ENCODE measurements at places on chromosomes 1 and 21.
A peak's percentile ranks its signal among the peaks of the same experiment; 100 is the strongest.

- peak; percentile 56 for DNase-seq
Observed at GRCh38 chr1:37989361-37989930, 376 bp downstream of the SF3A3 start.

- DNase-seq, result no peak
Observed at GRCh38 chr1:3415260-3416090, 39.0 kb upstream of the ARHGEF16 start.

DNA sequence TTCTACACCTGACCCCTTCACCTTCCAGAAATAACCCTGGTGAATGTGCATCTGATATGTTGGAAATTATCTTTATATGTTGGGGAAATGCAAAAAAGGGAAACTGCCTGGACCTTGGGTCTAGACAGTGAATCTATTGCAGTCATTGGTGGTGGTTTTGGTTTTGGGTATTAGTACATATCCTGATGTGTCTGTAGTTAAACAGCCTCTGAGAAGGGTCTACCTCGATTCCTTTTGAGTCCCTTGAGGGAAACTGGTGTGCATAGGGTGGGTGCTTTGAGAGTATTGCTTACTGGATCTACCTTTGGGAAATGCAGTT, 127.3 kb upstream of the KIAA0040 start:
- DNase-seq, result peak; percentile 19

DNA sequence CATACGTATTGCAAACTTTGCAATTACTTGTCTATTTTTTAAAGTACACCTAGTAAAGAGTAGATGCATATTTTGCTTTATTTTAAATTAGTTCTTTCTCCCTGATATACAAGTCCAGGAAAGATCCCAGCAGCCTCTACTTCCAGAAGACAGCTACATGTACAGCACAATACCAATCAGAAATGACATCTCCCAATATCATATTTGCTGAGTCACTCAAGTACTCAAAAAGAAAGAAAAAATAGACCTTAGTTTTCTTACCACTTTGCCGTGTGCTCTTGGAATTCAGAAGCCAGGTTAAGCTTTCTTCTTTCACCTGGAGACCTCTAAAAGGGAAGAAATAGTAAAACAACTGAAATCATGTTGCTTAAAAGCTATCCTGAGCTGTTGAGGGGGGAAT, 412.6 kb upstream of the RUNX1 start:
- DNase-seq, result no peak

GRCh38 chr1:204445860-204446412, 34.3 kb upstream of the PPP1R15B start:
- DNase-seq, result peak; percentile 71

GRCh38 chr21:24897883-24898282, 709.4 kb downstream of the MRPL39 start:
- no peak for DNase-seq

GRCh38 chr1:247905910-247906503, 10.6 kb downstream of the OR2W3 start:
- no peak for DNase-seq

DNA sequence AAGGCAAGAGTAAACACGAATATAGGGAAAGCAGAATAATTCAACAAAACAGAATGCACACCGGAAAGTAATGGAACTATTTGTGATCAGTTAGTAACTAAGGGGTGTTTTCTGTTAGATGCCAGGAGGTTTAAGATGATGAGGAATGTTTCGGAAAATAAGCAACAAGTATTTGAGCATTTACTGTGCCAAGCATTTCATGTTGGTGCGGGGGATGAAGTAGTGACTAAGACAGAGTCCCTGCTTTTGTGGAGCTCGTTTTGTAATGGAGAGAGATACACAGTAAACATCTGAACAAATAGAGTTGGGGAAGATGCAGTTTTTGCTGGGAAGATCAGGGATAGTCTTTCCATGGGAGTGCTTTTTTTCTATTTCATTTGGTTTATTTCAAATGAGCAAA, 78.7 kb downstream of the DYRK1A start:
- DNase-seq, result no peak

DNA sequence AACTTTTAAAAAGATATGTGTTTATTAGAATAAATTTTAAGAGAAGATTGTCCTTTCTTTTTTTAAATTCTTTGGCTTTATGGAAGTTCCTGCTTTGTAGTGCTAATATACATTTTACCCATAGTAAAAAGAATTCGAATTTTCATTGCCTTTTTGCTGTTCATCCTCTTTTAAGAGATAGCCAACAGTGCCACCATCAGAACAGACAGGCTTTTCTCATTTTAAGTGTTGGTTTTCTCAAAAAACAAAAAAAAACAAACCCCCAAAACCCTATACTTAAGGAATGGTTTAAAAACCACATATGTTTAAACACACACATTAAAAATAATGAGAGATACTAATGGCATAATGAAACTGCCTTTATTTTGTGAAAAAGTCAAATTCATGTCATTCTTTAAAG, 118.8 kb downstream of the NEK7 start:
- no peak for DNase-seq

DNA sequence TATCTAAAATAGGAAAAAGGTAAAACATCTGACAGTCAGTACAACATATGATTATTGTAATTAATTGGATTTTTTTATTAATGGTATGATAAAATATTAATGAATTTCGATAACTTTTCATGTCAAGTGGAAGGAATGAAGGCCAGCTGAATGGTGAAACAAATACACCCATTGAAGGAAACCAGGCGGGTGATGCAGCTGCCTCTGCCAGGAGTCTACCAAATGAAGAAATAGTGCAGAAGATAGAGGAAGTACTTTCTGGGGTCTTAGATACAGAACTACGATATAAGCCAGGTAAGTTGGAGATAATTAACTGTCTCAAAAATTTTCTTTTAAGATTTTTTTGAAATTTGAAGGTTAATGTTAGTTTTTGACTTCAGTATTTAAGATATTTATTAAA, 3.2 kb downstream of the SON start:
- DNase-seq, result peak; percentile 38

- no peak for DNase-seq
Observed at GRCh38 chr1:82018319-82018718, 217.6 kb downstream of the ADGRL2 start.

- no peak for DNase-seq
Observed at GRCh38 chr1:232221802-232222499, 408.0 kb downstream of the SIPA1L2 start.

GRCh38 chr1:109251277-109252166, 2.2 kb downstream of the CELSR2 start:
- DNase-seq, result no peak

GRCh38 chr21:37783016-37783415, 133.2 kb downstream of the KCNJ6 start:
- no peak for DNase-seq

DNA sequence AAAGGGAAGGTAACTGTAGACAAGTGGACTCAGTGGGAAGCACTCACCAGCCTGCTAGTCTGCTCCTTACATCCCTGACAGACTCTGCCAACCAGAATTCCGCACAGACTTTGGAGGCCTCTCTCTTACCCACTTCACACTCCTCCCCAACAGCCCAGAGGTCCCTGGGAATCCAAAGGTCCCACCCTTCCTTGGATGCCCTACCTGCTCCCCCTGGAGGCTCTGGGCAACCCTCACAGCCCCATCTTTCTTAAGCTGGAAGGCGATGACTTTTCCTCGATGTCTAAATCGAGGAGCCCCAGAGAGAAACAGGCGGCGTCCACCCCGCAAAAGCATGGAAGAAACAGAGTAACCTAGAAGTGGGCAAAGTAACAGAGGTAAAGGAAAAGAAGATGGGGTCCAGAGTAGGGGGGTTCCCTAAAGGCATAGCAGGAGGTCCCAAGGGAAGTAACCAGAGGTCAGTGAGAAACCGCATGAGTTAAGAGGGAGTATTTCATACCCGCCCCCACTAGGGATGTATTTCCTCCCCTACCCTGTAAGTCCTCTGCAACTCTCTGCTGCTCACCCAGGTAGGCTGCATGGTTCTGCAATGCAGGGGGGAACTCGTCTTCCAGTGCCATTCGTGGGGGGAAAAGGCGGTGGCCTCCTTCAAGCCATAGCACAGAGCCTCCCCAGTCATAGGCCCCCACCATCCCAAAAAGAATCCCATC, 8.4 kb downstream of the ITGA10 start:
- DNase-seq, result no peak

- DNase-seq, result no peak
Observed at GRCh38 chr1:12618965-12619791, 1.2 kb upstream of the DHRS3 start.

DNA sequence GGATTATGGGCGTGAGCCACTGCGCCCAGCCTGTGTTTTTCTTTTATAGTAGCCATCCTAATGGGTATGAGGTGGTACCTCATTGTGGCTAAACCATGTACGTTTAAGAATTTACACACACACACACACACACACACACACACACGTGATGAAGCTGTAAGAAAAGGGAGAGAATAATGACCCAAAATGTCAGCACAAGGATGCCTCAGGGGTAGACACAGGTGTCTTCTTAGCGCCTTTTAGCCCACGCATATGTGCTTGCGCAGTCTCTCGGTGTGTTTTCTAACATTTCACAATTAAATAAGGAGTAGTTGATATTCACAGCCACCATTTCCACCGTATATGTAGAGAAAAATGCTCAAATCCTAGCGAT, 782 bp upstream of the PFKL start:
- DNase-seq, result peak; percentile 57

- no peak for DNase-seq
Observed at GRCh38 chr1:181936269-181936668, 125.2 kb downstream of the ZNF648 start.
